HS-27A (cell line): ENCODE measurements at places on chromosomes 3 and 15.

DNA sequence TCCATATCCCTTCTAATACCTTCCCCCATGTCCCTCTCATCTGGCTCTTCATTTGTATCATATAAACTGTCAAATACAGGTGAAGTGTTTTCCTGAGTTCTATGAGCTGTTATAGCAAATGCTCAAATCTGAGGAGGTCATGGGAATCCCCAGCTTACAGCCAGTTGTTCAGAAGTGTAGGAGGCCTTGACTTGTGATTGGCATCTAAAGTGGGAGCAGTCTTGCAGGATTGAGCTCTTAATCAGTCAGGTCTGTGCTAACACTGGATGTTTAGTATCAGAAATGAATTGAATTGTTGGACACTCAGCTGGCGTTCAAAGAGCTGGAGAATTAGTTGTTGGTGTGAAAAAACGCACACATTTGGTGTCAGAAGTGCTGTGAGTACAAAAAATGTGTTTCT is 65.0 kb downstream of the IFT57 start:
- no peak for DNase-seq

GRCh38 chr3:155232605-155233004 is 60.9 kb downstream of the STRIT1 start:
- DNase-seq, result peak; percentile 62

- DNase-seq, result peak; percentile 81
Observed at GRCh38 chr15:99442252-99442897, 123.4 kb upstream of the MEF2A start.

DNA sequence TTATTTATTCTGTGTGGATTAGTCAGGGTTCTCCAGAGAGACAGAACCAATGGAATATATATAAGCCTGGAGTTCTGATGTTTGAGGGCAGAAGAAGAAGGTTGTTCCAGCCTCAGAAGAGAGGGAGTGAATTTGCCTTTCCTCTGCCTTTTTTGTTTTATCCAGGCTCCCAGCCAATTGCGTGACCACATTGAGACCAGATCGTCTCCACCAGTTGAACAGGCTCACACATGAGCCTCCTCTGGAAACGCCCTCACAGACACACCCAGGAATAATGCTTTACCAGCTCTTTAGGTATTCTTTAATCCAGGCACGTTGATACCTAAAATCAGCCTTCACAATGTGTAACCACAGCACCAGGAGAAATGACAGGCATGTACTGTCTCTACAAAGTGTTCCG is 923.1 kb downstream of the TBL1XR1 start:
- DNase-seq, result no peak

- no peak for DNase-seq
Observed at GRCh38 chr3:63207066-63207590, 71.0 kb upstream of the SYNPR start.

DNA sequence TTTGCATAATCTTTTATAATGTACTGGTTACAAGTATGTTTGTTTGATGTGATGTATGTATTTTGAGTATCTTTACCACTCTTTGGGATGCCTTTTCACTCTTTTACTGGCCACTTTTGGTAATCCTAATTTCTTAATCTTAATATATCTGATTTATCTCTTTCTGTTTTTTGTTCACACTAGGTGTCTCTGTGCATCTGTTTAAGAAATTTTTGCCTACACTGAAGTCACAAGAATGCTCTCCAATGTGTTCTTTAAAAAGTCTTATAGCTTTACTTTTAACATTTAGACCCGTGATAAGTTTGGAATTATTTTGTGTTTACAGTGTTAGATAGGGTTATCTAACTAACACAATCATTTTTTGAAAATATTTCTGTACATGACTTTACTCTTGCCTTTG is 659.1 kb downstream of the SI start:
- no peak for DNase-seq

GRCh38 chr3:155651489-155652218 is 93.2 kb downstream of the PLCH1 start:
- no peak for DNase-seq

DNA sequence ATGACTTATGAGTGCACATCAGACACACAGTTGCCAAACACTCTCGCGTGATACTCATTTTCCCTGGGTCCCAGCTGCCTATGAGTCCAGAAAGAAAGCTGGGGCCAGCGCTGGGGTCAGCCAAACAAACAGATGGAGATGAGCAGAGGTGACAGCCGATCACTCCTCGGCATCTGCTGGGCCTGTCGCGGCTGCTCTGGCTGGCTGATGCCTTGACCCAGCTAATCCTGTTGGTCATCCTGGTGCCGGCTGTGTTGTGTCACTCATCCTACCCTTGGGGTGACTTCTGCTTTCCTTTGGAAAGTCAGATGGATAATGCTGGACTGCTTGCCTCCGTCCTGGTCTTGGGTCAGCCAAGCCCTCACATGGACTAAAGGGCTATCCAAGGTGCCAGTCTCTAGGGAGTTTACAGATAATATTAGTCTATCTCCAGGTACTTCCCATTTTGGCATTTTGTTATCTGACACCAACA is 105.3 kb upstream of the PDZRN3 start:
- no peak for DNase-seq
